ENCODE measurements at places on chromosomes 5 and 9.

GRCh38 chr5:135876146-135876545 is 19.5 kb downstream of the IL9 start:
- DNase-seq = no peak

DNA sequence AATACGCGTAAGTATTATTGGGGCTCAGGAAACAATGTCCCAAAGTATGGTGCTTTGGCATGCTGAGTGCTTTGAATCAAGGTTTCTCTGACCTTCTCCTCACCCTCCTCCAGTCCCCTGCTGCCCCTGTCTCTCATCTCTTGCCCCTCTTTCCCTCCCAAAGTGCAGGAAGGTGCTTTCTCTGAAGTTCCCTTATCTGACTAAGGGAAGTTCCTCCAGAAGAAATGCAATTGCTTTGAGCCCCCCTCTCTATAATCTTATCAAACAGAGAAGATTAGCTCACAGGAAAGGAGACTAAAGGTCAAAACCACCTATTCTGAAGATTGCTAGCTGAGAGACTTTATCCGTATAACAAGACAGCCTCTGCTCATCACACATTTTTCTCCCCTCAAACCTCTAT is 288.1 kb downstream of the ARL15 start:
- DNase-seq = no peak

DNA sequence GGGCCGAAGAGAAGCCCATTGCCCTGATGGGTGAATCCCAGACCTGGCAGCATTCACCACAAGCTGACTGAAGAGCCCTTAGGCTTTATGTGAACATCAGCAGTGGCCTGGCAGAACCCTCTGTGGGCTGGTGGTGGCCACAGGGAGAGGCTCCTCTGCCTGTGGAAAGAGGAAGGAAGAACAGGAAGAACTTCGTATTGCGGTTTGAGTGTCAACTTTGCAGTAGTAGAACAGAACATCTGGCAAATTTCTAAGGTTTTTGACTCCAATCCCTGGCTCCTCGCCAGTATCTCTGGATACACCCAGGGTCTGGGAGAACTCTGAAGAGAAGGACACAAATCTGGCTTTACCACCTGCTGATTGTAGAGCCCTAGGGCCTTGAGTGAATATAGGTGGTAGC is 356.4 kb upstream of the GRAMD2B start:
- no peak for DNase-seq

DNA sequence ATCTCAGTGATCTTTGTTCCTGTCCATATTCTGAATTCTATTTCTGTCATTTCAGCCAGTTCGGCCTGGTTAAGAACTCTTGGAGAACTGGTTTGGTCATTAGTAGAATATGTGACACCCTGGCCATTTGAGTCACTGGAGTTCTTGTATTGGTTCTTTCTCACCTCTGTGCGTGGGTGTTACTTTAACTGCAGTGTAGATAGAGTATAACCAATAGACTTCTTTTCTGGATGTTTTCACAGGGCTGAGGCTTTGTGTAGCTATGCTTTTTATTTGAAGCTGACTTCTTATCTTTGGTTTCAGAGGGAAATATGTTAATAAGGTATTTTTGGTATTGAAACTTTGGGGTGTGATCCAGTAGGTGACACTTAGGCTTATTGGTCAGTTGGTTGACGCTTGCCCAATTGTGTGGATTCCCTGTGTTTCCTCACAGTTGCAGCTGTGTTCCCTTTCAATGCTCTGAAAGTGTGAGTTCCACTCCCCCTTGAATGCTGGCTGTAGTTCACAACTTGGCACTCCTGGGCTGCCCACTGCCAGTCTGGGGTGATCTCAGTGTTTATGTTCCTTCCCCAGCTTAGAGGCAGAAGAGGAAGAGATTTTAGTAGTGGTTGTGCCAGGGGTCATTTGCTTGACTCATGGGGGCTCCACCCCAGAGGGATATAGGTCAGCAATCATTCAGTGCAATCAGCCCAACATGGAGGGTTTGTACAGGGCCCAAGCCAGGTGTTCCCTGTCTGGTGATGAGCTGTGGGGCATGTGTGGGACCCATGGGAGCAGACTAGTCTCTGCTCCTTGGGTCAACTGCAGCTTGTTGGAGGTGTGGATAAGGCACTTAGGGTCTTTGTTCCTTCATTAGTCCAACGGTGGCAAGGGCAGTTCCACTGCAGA is 34.9 kb upstream of the TEK start:
- no peak for DNase-seq

DNA sequence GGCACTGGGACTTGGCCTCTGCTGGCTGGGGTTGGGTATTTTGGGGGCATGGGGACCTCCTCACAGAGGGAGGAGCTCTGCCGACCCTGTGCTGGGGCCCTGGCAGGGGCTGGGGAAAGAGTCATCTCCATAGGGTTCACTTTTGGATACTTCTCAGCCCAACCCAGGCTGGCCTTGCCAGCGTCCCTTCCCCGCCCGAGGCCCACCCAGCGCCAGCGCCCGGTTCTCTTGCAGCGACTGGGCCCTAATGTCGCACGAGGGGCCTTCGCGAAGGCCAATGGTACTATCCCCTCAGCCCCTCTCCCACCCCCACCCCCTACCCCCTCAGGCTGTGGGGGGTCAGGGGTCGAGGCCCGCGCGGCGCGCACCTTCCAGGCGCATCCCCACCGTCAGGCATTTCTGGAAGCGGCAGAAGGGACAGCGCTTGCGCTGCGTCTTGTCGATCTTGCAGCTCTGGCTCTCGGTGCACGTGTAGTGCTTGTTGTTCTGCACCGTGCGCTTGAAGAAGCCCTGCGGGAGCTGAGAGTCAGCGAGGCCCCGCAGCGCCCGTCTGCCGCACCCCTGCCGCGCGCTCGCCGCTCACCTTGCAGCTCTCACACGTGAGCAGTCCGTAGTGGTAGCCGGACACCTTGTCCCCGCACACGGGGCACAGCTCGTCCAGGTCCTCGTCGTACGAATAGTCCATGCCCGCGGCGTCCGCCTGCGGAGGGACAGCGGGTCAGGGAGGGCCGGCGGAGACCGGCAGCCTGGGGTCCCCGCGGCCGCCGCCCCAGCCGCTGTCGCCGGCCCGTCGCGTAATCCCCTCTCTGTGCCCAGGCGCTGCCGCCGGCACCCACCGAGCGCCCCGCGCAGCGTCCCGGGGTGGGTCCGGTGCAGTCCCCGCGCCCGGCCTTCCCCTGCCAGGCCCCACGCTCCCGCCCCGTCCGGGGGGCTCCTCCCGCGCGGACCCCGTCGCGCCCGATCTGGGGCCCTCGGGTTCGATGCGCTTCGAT is 4.2 kb downstream of the NR5A1 start:
- no peak for DNase-seq

- no peak for DNase-seq
Measured at GRCh38 chr9:37412431-37413151, 9.9 kb upstream of the GRHPR start.

GRCh38 chr5:95727764-95728191 is 3.4 kb upstream of the RHOBTB3 start:
- no peak for DNase-seq

GRCh38 chr5:123874600-123875201 is 362.7 kb downstream of the CSNK1G3 start:
- DNase-seq = no peak

GRCh38 chr9:34520505-34521385 is 2.0 kb downstream of the ENHO start:
- no peak for DNase-seq

GRCh38 chr5:149615976-149616375 is 34.7 kb downstream of the ARHGEF37 start:
- DNase-seq = no peak

DNA sequence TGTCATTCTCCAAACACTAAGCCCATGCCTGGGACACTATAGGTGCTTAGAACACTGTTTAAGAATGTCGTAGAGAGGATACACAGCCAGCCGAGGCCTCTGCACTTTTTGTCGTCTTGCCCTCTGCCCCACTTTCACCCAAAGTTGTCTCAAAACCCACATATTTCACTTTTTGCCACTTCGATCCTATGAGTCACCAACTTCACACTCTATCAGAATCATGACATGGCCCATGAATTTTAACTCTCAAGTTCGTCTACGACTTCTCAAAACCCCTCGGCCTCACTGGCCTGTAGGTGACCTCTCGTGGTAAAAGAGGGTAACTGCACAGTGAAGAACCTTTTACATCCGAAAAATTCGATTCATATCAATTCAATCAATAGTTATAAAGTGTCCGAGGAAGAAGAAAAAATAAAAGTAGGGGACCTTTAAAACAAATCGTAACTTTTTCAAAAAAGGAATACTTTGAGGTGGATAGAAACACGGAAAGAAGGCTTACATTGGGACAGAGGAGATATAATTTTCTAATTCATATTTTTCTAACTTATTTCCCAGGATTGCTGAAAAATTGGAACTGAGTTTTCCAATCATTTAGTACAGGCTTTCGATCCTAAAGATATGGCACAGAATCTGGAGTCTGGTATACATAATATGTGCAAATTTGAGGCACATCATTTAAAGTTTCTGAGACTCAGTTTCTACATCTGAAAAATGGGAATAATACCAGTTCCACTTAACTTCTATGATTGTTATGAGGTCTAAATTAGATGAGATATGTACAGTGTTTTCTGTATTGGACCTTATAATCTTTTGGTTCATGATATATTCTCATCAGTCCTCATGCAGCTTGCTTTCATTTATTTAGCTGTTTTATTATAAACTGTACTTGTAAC is 122.6 kb downstream of the APBA1 start:
- DNase-seq = no peak

DNA sequence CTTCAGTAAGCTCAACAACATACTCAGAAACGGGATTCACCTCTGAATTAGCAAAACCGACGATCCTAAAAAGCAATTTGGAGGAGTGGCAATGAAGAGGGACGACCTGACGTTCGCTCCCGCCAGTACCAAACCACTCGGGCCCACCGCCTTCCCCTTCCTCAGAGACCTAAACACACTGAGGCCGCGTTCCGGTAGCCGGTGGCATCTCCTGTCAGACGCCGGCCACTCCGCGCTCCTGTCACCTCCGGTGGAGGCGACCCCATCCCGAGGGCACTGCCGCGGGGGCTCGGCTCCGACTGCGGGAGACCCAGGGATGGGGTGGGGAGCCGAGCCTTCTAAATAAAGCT is 617 bp downstream of the PPP6C start:
- no peak for DNase-seq

DNA sequence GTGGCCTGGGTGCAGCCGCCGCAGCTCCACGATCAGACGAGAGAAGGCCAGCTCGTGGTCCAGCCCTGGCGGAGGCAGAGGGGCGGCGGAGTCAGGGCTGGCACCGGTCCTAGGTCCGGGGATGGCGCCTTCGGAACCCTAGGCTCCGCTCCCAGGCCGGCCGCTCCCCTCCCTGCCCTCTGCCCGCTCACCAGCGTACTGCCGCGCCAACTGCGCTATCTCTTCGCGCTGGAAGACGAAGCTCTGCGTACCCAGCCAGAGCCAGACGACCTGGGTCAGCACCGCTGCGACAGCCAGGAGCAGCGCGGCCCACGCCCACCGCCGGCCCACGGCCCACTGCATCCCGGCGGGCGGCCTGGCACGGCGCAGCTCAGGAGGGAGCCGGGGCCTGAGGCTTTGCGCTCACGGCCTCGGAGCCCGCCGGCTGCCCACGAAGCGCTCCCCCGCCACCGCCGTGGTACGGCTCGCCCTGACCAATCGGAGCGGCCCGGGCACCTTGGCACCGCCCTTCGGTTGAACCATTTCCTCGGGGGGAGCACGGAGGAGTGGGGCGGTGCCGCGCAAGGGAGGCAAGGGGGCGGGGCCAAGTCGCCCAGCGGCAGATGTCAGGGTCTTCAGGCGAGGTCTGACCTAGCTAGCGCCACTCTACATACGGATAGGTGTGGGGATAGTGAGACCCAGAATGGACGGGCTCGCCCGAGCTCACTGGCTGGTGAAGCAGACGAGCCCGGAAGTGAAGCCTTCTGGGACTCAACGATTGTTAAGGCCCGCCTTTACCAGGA is at the start of gene SIGMAR1:
Gene SIGMAR1, minus strand, starts transcription at position 432 of the 782 bp plus-strand sequence. Its CDS starts 90 bp downstream, at position 342.
- DNase-seq = peak; percentile 83

DNA sequence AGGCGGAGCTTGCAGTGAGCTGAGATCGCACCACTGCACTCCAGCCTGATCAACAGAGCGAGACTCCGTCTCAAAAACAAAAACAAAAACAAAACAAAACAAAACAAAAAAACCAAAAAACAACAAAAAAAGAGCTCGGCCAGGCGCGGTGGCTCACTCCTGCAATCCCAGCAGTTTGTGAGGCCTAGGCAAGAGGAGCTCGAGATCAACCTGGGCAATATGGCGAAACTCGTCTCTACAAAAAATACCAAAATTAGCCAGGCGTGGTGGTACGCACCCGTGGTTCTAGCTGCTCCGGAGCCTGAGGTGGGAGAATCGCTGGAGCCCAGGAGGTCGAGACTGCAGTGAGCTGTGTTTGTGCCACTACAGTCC is 20.2 kb downstream of the TRIM7 start:
- no peak for DNase-seq

GRCh38 chr5:136269973-136270372 is 77.0 kb upstream of the SMIM32 start:
- no peak for DNase-seq

GRCh38 chr9:82124090-82124489 is 135.5 kb downstream of the SPATA31D1 start:
- DNase-seq = no peak

DNA sequence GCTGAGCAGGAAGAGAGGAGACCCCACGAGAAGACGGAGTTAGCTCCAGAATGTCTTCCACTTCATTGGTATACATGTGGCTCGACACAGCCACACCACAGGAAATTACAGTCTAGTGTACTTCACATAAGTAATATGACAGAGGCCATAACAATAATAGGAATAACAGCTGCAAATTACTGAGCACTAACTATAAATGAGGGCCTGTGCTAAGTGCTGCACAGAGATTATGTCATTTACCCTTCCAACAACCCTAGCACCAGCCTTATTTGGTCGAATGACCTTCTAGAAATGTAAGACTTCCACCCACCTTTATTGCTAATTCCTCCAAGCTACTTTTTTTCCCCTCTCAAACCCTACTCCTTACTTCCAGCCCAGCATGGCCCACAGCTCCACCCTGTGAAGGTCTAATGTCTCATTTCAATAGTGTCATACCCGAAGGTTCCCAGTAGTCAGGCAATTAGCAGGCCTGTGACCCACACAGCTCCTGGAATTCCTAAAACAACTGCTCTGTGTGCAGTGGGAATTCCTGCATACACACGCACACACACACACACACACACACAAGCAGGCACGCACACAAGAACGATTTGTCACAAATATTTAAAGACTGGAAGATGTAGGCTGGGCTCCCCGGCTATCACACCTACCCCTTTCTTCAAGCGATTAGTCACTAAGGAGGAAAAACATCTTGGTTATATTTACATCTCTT is 134.5 kb downstream of the FRMD3 start:
- no peak for DNase-seq

DNA sequence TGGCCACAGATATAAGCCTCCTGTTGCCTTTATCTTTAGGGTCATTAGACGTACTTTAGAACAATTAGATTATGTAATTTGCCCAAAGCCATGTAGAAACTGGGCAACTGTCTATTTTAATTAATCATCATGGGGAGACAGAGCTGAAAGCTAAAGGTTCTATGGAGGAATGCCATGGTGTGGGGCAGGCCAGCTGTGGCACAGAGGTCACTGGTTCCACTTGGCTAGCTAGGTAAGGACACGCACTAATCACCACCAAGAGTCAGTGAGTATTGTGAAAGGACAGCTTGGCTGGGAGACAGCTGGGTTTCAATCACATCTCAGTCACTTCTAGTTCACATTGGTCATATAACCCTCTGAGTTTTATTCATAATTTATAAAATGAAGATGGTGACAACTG is 81.7 kb downstream of the HMHB1 start:
- DNase-seq = no peak

GRCh38 chr5:27594141-27594540 is 555.8 kb upstream of the CDH9 start:
- no peak for DNase-seq

- no peak for DNase-seq
Measured at GRCh38 chr5:116459301-116459700, 115.3 kb downstream of the SEMA6A start.
